ENCODE measurements at places on chromosomes 1 and 21.

- DNase-seq: no peak
Observed at GRCh38 chr1:94079080-94079940, 41.6 kb downstream of the ABCA4 start.

- no peak for DNase-seq
Observed at GRCh38 chr1:9836632-9836960, 12.8 kb upstream of the CLSTN1 start.

GRCh38 chr1:42038261-42038660 lies 114.9 kb upstream of the GUCA2B start:
- DNase-seq: no peak

GRCh38 chr1:66927528-66927927 lies 2.7 kb downstream of the MIER1 start:
- DNase-seq: no peak

GRCh38 chr1:204079608-204079999 lies 6.7 kb downstream of the SOX13 start:
- DNase-seq: no peak

DNA sequence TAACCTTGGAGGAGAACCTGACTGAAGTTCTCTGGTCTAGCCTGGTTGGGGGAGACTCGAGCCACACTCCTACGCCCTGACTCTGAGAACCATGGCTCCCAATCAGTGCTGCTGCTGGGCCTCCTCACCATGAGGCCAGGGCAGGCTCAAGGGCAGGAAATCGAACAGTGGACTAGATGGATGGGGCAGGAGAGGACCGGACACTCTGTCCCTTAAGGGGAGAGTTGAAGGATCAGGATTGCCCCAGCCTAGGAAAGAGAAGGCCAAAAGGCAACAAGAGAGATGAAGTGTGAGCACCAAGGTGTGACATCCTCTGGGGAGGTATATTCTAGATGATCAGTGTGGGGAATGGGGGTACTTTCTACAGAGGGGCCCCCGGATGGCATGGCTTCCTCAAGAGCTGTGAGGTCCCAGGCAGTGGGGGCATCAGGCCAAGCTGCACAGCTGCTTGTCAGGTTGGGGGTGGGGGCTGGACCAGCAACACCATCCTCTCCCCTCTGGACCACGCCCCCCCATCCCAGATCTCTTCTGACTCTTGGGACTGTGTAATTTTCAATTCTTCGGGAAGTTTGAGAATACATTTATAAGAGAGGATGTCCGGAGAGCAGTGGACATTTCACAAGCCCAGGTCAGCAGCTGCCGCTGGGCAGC lies 34.0 kb downstream of the MX1 start:
- no peak for DNase-seq

GRCh38 chr1:163395790-163396189 lies 74.0 kb downstream of the NUF2 start:
- no peak for DNase-seq

All from GM13976 (cell line).